IMR-90 (cell line): ENCODE measurements at places on chromosomes 1 and 21.
A peak's percentile ranks its signal among the peaks of the same experiment; 100 is the strongest.

DNA sequence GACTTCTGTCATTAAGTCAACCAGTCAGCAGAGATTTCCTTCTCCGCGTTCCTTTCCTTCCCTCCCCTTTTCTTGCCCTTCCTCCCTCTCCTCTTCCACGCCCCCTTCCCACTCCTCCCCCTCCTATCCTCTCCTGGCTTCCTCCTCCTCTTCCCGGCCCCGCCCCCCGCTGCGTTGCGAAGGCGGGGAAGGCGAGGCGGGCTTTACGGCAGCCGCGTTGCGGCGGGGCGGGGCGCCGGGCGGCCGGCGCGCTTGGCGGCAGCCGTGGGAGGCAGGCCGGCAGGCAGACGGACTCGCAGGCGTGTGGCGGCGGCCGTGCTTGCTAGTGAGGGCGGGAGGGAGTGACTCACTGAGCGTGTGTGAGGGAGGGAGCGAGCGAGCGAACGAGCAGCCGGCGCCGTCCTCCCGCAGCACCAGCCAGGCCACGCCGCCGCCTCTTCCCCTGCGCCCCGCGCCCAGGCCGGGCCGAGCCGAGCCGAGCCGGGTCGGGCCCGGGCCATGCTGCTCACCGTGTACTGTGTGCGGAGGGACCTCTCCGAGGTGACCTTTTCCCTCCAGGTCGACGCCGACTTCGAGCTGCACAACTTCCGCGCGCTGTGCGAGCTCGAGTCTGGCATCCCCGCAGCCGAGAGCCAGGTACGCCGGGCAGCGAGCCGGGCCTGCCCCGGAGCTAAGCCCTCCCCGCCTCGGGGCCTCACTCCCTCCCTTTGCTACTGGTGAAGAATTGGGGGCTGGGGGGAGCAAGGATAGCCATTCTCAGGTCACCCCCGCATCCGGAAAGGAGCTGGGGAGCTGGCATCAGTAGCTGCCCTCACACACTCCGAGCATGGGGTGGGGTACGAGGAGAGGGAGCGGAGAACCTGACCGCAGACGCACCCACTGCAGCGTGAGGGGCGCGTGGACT, at the start of gene DDI2:
DDI2 (plus strand) TSS at position 286 of the 904 bp plus-strand sequence; CDS start at position 499, 213 bp downstream.
- DNase-seq: peak; percentile 97

DNA sequence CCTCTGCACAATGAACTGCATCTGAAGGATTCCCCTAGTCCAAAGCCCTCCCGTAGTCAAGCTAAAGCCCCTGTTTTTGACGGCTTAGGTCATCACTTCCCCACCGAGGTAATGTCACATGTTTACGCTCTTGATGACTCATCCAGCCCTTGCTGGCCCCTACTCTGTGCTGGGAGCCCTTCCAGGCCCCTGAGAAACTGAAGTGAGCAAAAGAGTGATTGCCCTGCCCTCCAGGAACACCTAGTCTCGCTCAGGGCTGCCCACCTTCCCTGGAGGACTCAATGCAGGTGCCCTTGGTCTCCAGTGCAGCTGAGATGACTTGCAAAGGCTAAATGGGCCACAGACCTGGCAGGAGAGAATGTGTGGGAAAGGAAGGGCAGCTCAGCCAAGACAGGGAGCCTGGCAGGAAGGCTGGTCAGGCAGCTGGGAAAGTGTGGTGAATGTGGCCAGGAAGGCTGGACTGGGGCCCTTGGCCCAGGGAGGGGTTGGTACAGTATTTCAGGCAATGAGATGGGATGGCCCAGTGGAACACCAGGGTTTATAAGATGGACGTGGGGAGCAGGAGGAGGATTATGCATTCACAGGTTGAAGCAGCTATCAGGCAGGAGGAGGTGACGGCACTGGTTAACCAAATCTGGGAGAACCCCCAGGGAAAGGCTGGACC, 345.6 kb downstream of the NPHP4 start:
- DNase-seq: no peak

GRCh38 chr1:209455145-209455544, 128.4 kb upstream of the CAMK1G start:
- peak; percentile 7 for DNase-seq

GRCh38 chr21:32940079-32941014, 85.4 kb upstream of the OLIG2 start:
- DNase-seq: peak; percentile 43

DNA sequence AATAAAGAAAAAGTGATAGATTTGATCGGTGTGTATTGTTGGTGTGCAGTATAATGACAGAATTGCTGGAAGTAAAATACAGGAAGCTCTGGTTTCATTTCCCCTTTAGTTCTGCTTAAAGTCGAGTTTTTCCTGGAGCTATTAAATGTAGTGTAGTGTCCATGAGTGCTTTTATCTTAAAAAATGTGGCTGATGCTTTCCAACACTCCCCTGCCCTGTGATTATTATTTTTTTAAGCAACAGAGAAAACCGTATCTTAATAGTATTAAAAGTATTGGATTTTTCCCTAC, 1.1 kb downstream of the LGALS8 start:
- no peak for DNase-seq

DNA sequence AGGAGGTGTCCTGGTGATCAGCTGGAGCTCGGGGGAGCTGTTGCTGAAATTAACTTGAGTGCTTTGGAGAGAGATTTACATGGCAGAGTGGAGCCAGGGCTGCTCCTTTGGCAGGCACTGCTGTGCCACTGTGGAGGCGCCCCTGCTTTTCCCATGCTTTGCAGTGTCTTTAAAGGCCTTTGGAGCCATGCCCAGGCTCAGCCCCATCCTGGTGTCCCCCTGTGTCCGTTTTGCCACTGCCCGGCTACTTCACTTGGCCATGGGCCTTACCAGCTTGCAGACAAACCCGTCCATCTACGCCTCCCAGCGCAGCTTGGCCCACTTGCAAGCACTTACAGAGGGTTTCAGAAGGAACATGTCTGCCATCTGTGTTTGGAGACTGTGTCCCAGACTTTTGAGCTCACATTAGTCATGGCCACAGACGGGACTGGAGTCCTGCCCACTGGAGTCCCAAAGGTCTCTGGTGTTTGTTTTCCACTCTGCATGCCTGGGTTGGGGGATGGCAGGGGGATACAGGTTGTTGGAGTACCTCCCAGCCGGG, 18.2 kb upstream of the LAMTOR5 start:
- no peak for DNase-seq

GRCh38 chr21:43189936-43190335, 21.1 kb downstream of the CRYAA start:
- no peak for DNase-seq

- DNase-seq: no peak
These were observed 61.4 kb upstream of the HMCN1 start for GRCh38 chr1:185672719-185673360.

GRCh38 chr1:77371396-77371795, 89.6 kb downstream of the AK5 start:
- peak; percentile 43 for DNase-seq

DNA sequence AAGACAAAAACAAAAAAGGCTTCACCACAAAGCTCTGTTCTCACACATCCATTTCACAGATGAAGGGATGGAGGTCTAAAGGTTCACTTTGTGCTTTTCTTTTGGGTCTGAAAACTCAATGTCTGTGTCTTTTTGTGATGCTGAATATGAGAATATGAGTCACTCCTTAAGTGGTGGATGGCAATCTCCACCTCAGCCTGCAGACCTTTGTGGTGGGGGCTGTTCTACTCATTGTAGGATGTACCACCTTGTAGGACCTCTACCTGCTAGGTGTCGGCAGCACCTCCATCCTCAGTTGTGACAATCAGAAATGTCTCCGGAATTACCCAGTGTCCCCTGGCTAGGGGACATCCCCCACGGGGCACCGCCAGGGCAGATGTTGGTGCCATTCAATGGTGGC, 42.8 kb downstream of the UBASH3A start:
- DNase-seq: no peak

DNA sequence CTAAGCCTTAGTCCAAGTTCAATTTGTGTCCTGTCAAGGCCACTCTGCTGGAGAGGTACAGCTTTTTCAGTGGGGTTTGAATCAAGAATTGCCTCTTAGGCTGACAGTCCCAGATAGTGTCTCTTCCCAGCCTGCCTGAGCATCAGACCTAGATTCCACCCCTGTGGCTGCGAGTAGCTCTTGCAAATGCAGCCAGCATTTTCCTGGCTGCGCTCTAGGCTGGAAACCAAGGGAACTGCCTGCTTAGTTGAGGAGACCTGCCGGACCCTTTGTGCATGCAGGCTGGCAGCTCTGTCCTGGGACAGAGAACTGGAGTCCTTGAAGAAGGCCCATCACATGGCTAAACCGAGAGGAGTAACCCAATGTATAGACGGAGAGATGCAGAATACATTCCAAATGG, 293.7 kb downstream of the PCP4 start:
- no peak for DNase-seq

GRCh38 chr1:41024953-41025352, 3.4 kb upstream of the SLFNL1 start:
- no peak for DNase-seq

GRCh38 chr1:168689726-168690602, 39.0 kb downstream of the DPT start:
- DNase-seq: no peak

- DNase-seq: peak; percentile 73
These were observed at the start of gene C2CD2 for GRCh38 chr21:41953831-41954653. C2CD2 (minus strand) TSS chr21:41954018; CDS start chr21:41953648, 370 bp downstream.

DNA sequence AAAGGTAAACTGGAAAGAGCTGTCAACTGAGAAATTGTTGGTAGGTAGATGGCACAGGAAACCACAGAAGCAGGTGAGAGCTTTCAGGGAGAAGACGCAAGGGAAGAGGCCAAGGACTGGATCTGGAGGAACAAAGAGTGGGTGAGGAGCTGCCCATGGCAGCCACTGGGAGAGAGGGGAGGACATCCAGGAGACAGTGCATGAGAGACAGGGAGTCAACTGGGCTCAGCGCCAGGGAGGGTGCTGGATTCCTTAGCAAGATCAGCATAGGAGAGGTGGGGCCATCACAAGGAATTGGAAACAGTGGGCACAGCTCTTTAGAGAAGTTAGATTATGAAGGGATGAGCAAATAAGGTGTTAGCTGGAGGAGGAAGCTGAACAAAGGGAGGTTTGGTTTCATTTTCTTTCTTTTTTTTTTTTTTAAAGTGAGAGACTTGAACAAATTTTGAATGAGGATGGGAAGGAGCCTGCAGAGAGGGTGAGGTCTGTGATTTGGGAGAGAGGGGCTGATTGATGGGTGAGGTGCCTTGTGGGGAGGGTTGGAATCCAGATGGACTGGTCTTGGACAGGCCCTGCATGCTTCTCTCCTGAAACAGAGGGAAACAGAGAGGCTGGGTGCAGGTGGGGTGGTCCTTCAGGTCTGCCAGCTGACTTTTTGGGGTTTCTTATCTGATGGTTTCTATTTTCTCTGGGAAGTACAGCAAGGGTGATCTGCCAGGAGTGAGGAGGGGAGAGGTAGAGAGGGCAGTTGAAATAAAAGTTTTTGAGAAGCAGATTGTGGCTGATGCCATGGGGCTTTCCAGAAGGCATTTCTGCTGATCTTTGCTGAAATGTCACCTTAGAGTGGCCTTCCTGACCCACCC, 5.4 kb downstream of the CYP4B1 start:
- no peak for DNase-seq

GRCh38 chr1:1756661-1757421, 21.4 kb downstream of the NADK start:
- no peak for DNase-seq

DNA sequence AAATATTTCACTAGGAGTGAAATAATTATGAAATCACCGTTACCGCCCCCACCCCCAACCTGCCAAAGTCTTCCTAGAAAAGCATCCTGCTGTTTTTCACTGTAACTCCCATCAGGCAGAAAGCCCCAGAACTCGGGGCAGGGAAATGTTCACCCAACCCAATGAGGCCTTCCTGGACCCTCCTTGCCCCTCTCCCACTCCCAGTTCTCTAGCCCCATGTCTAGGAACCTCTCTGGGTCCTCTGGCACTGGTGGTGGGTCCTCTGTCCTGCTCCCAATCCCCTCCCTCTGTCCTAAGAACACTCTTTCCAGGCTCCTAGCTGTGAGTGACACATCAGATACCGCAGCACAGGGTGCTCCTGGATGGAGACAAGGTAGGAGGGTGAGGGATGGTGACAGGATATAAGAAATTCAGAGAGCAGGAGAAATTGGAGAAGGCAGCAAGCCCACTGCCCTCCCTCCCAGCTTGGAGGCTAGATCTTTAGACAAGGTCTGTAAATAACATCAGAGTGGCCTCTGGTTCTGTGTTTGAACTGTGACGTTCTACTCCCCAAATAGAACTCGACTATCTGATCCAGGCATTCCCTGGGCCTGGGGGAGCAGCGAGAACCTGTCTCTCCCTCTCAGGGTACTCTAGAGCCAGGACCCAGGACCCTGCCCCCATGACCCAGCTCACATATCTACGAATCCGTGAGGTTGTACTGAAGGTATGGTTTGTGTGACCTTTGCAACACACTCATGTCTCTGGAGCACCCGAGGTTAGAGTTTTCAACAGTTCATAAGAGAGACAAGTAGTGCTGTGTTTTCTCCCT, 23.3 kb upstream of the BTG2 start:
- DNase-seq: no peak

- no peak for DNase-seq
These were observed 24.0 kb upstream of the CPT2 start for GRCh38 chr1:53172426-53173128.

DNA sequence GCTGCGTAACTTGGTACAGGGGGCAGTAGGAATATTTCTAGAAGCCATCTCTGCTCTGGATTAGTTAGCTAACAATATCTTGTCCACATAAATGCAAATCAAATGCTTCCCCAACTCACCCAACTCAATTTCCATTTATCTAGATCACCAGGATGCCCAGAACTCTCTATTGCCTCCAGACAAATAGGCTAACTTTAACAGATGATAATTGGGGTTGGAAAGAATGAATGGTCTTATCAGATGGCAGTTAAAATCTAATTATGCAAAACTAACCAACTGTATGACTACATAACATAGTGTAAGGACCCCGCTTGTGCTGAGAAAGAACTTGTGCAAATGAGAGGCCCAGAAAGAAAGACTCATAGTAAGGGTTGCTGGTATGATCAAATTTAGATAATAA, 1024.8 kb downstream of the PLA2G4A start:
- DNase-seq: no peak

GRCh38 chr1:222931023-222931422, 116.2 kb downstream of the DISP1 start:
- peak; percentile 16 for DNase-seq
